ENCODE measurements at places on chromosomes 16 and 17.

DNA sequence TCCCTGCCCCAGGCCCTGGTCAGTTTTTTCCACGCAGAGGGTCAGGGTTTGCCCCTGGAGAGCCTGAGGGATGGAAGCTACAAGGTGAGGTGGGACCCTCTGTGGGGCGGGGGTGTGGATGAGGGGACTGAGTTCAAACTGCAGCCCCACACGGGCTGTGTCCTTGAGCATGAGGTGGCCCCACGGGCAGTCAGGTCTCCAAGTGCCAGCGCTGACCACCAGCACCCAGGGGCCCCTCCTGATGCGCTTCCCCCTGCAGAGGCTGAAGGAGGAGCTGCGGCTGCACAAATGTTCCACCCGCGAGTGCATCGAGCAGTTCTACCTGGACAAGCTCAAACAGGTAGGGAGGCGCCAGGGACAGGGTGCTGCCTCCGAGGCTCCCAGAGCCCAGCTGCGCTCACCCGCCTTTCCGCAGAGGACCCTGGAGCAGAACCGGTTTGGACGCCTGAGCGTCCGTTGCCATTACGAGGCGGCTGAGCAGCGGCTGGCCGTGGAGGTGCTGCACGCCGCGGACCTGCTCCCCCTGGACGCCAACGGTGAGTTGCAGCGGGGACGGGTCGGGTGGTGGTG lies 4.3 kb downstream of the TSR3 start:
- no peak for DNase-seq

DNA sequence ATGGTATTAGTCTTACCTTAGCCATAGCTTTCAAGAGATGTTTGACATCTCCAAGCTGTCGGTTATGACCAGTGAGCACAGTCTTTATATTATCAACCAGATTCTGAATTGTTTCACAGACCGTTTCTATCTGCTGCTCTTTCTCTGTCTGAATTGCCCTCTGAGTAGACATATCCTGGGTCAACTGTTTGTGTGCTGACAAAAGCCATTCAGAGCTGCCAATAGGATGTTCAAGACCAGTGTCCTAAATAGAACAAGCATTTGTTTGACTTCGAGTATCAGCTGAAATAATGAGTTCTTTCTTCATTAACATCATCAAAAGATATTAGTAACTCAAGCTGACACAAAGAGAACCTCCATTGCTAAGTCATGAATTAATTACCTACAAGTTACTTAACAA lies 14.9 kb upstream of the ARL6IP1 start:
- no peak for DNase-seq

DNA sequence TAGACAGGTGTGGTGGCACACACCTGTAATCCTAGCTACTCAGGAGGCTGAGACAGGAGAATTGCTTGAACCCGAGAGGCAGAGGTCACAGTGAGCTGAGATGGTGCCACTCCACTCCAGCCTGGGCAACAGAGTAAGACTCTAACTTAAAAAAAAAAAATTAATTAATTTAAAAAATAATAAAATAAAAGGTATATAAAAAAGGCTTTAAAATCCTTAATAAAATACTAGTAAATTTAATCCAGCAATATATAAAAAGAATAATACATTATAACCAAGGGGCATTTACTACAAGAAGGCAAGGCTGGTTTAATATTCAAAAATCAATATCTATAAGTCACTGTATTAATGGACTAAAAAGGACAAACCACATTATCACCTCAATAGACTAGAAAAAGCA lies 44.8 kb upstream of the MNT start:
- DNase-seq, result no peak

DNA sequence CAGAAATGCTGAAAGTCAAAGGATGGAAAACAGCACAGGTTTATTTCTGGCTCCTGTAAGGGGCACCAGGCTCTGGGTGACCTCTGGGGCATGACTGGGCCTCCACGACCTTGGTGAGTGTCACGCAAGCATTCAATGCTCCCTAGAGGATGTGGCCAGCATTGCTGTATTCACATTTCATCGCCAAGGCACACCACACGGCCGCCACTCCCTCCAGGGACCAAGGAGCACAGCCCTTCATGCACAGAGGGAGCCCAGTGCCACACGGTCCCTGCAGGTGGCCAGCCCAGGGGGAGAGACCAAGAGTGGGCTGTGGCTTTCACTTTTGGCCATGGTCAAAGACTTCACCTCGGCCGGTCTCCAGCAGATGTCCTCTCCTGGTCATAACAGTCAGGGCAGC lies 137.4 kb upstream of the TNRC6C start:
- DNase-seq, result no peak

DNA sequence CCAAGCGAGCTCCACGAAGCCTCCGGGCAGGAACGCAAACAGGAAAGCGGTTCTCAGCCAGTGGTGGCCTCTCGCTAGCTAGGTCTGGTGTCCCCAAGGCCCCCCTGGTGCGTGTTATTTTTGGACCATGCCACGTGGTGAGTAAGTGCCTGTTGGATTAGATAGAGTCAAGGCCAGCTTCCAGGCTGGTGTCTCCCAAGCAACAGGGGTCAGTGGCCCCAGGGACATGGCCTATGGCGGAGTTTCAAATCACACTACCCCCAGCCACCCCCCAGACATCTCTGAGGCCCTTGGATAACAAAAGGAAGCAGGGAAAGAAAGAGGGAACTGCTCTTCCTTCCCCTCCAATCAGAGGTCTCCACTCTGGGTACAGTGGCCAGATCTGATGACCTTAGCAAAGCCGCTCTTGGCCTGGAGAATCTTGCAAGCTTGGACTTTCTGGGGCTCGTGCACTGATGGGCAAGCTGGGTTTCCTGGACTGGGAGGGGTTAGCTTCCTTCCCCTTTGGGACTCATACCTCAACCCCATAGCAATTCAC lies 58.2 kb downstream of the MAF start:
- no peak for DNase-seq

DNA sequence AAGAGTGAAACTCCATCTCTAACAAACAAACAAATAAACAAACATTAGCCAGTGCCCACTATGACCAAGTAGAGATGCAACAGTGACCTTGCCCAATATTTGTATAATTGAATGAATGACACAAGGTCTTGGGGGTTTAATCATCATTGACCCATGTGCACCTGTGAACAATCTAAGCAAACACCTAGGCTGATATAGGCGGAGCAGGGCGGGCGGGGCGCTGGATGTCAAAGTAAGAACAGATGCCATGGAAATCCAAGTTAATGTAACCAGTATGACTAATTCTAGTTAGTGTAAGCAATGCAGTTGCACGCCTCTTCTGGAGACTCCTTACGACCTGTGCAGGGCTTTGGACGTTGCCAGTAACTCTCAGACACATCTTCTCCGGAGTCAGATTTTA lies 17.6 kb downstream of the RCVRN start:
- no peak for DNase-seq

DNA sequence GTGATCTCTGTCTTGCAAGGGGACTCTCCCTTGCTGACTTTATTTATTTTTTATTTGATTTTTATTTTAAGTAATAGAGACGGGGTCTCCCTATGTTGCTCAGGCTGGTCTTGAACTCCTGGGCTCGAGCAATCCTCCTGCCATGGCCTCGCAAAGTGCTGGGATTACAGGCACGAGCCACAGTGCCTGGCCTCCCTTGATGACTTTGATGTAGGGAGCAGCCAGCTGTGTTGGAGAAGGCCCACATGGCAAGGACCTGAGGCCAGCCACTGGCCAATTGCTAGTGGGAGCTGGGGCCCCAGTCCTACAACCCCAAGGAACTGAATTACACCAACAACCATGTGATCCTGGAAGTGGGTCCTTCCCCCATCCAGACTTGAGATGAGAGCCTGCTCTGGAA lies 81.8 kb downstream of the CNGB1 start:
- no peak for DNase-seq

All from stimulated activated CD8-positive, alpha-beta memory T cell treated with anti-CD3 and anti-CD28 coated beads, Interleukin-4, amount 100 ng/mL, for 1 hour (primary cell).